ENCODE measurements at places on chromosomes 5 and 9.

GRCh38 chr9:81431641-81432040 lies 257.7 kb downstream of the TLE1 start:
- DNase-seq = no peak

- DNase-seq = no peak
These were observed 39.0 kb downstream of the ZFR start for GRCh38 chr5:32405507-32405906.

DNA sequence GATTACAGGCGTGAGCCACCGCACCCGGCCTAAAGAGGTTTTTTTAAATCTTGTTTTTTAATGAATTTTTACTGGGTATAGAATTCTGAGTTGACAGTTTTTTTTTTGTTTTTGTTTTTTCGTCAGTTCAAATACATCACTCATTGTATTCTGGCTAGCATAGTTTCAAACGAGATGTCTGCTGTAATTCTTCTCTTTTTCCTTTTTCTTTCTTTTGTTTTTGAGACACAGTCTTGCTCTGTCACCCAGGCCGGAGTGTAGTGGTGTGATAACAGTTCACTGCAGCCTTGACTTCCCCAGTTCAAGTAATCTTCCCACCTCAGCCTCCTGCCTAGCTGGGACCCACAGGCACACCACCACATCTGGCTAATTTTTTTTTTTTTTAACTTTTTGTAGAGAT lies 2.2 kb upstream of the PRRT1B start:
- DNase-seq = no peak

DNA sequence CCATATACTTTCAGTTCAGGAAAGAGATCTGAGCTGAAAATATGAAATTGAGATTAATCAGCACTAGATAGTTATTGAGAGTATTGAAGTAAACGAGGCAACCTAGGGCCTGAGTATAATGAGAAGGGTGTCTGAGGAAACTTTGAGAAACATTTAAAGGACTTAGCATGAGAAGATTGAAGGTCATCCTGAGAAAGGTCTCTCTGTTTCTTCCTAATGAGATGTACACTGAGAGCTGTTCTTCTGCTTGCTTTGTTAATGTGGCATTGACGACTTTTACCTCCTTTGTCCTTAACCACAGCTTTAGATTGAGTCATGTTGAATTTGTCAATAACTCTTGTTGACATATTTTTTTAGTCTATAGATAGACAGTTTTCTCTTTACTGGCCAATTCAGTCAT lies 145.1 kb upstream of the ACTBL2 start:
- DNase-seq = no peak

- no peak for DNase-seq
These were observed 73.0 kb downstream of the NIPBL start for GRCh38 chr5:36949593-36949992.

- DNase-seq = no peak
These were observed 35.4 kb downstream of the OTULIN start for GRCh38 chr5:14699807-14700400.

- DNase-seq = no peak
These were observed 11.2 kb upstream of the PCDH1 start for GRCh38 chr5:141889282-141889871.

DNA sequence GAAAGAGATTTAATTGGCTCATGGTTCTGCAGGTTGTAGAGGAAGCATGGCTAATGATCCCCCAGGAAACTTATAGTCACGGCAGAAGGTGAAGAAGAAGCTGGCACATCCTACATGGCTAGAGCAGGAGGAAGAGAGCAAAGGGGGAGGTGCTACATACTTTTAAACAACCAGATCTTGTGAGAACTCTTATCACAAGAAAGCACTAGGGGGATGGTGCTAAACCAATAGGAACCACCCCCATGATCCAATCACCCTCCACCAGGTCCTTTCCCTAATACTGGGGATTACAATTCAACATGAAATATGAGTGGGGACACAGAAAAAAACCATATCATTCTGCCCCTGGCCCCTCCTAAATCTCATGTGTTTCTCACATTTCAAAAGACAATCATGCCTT lies 147.2 kb upstream of the EPB41L4A start:
- no peak for DNase-seq

DNA sequence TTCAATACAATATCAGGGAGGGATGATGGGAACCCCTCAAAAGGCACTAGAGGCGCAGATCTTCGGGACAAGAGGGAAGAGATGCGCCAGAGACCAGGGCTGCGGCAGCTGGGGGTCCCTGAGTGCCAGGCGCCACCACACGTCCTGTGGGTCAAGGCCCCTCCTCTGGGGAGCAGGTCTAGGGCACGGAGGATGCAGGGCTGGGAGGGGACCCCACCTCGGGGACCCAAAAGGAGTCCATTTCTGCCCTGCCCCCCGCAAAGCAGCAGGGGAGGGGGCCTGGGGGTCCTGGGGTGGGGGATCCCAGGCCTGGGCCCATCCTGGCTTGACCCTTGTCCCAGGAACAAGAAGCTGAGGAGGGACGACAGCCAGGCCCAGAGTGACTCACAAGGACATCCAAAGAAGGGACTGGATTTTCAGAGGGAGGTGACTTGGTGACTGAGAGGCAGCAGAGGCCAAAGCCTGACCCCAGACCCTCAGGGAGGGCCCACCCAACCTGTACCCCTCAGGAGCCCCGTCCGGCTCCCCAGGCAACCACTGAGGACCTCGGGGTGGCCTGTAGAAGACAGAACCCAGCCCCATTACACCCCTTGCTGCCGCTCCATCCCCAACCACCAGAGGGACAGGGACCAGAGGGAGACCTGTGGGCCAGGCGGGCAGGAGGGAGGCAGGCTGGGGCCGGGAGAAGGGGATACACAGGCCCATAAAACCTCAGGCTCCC lies 54.2 kb downstream of the LRSAM1 start:
- DNase-seq = no peak

DNA sequence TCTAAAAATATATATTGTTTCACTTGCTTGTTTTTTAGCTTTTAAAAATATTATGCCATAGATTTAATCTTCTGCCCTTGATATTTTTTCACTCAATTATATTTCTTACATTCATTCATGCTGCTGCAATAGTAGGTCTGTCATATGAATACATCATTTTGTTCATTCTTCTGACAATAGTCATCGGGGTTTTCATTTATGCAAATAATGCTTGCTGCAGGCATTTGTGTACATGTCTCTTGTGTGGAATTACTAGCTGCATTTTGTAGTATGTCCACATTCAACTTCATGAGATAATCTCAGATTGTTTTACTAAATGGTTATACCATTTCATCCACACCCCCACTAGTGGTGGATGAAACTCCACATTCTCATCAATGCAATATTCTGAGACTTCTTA lies 5.3 kb upstream of the PLPP1 start:
- no peak for DNase-seq

DNA sequence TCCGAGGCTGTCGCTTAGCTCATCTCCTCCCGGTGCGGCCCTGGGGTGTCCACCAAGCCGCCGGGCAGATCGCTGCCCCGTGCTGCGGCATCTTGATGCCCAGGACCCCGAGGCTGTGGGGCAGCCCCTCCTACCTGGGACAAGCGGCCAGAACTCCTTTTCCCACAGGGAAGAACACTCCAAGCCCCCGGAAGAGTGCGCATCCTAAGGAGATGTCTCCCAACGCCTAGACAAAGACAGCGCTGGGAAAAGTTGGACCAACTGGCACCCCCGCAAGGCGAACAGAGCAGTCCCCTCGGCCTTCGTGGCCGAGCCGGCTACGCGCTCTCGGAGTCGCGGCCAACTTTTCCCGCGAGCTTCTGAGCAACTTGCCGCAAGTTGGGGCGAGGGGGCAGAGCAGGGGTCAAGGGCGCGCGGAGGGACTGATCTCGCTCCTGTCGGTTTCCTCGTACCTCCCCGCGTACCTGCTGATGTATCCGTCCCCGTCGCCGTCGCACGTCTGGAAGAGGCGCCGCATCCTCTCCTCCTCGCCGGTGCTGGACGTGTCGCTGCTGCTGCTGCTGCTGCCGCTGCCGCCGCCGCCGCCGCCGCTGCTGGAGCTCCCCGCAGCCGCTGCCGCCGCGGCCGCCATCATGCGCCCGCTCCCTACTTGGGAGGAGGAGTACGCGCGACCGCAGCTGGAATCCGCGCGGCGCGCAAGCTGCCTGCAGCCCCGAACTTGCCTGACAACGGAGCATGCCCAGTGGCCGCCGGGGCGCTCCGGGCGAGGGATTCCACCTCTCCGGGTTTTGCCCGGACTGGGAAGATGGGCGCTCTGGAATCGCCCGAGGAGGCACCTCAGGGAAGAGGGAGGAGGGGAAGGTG lies at the start of gene MCC:
Gene MCC (minus strand): TSS at position 673 of the 864 bp plus-strand sequence.
- DNase-seq = peak; percentile 61

- no peak for DNase-seq
These were observed 85.2 kb downstream of the RASGRF2 start for GRCh38 chr5:81045389-81045807.

DNA sequence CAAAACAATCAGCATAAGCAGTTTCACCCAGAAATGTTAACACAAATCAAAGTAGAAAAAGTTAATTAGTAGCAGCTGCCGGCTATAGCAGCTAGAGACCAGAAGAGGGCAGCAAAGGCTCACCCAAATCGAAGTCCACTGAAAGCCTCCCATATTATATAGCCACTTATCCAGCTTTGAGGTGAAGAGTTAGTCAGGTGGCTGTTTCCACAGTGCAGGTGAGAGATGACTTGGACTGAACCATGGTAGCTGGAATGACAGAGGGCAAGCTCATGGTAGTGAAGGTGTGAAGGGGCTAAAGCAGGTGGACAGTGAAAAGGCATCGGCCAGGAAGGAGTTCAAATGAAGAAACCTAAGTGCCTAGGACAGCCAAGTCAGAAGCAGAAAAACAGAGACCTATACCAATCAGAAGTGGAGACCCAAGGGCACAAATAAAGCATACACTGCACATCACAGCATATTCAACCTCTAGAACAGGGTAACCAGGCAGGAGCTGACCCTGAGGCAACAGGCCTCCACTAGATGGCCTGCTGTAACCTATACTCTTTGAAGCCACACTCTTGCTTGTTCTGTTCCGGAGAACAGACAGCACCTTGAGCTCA lies 7.2 kb upstream of the RNF38 start:
- peak; percentile 55 for DNase-seq

DNA sequence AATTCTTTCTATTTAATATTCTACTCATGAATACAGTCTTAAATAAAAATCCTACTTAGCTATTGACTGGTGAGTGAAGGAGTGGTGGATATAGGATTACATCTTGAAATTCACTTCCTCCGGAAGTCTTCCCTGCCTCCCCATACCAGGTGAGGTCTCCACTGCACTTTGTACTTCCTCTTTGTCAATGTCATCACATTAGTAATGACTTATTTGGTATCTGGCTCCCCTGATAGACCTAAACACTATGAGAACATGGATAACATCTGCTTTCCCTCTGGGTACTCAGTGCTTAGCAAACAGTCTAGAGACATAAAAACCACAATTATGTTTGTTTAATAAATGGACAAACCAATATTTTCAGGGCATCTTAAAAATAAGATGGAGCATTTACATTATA lies 532.1 kb downstream of the PDE4D start:
- DNase-seq = no peak

GRCh38 chr5:71922584-71923106 lies 184.6 kb upstream of the MAP1B start:
- no peak for DNase-seq

Data from anterior cingulate cortex (tissue), 58 donors.